ENCODE measurements at places on chromosomes 2 and 18.

- no peak for DNase-seq
These were observed 43.1 kb downstream of the KYNU start for GRCh38 chr2:142920571-142920970.

GRCh38 chr2:161237392-161238264 is 70.6 kb upstream of the PSMD14 start:
- peak; percentile 40 for DNase-seq

DNA sequence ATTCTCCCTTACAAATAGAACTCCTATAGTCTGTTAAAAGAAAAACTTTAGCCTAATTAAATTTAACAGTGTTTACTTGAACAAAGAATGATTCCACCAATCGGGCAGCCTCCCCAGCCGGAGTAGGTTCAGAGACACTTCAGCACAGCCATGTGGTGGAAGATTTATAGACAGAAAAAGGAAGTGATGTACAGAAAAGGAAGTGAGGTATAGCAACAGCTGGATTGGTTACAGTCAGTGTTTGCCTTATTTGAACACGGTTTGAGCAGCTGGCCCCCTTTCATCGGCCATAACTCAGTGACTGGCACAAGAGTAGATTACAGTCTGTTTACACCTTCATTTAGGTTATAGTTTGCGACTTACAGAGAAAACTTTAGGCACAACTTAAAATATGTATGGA is 2.1 kb upstream of the SKA1 start:
- DNase-seq, result no peak

GRCh38 chr2:134670955-134671354 is 47.8 kb downstream of the TMEM163 start:
- no peak for DNase-seq

DNA sequence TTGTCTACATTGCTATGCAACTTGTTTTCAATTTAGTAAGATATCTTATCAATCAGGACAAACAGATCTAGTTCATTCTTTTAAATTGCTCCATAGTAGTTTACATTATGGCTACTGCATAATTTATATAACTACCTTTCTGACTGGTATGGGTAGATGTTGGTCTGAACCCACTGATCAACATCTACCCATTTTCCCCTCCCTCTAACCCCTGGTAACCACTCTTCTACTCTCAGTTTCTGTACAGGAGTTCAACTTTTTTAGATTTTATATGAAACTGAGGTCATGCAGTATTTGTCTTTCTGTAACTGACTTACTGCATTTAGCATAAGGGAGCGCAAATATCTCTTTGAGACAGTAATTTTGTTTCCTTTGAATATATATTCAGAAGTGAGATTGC is 73.2 kb downstream of the ITSN2 start:
- no peak for DNase-seq

GRCh38 chr2:192584976-192585375 is 390.2 kb upstream of the TMEFF2 start:
- DNase-seq, result no peak

Data from HuH-7.5 (cell line).